ENCODE measurements at places on chromosomes 7 and 10.

DNA sequence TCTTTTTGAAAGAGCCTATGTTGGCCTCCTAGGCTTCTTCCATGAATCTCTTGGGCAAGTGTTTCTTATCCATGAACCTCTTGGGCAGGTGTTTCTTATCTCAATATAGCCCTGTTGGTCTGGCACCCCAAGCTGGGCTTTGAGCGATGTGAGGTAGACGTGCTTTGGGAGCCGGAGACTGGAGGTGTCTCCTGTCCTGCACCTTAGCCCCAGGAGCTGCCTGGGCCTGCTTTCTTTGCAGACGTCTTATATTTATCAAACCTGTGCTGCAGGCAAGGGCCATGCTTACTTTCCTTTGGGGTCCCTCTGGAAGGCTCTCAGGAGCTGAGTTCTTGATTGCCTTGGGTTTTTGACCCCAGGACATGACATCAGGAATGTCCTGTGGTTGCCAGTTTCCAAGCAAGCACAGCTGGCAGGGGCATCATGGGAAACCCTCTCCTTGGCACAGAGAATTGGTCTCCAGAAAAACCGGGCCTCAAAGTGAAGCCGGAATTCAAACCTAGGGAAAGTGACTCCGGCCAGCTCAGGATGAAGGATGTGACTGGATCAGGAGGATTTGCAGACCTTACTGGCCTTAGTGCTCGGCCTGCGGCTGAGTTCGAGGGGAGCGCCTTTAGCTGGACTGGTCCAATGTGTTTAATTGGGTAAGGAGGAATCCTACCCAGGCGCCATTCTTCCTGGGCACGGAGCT is 2.8 kb downstream of the JAKMIP3 start:
- DNase-seq, result no peak

- DNase-seq, result no peak
Measured at GRCh38 chr7:129376778-129377700, 57.2 kb upstream of the STRIP2 start.

DNA sequence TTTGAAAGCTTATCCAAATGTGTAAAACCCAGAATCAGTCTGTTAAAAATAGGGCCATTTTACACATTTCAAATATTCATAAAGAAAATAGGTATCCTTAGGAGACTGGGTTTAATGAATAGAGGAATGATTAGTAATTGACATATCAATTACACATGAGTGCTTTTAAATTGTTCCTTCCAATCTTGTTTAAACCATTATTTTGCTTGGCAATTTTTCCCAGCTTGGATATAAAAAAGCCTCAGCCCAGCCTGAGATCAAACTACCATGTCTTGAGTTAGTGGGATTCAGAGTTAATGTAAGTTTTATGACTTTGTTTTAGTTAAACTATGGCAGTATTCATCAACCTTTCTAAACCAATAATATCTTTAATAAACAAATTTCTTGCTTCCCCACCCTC is 28.3 kb downstream of the PARP12 start:
- no peak for DNase-seq

DNA sequence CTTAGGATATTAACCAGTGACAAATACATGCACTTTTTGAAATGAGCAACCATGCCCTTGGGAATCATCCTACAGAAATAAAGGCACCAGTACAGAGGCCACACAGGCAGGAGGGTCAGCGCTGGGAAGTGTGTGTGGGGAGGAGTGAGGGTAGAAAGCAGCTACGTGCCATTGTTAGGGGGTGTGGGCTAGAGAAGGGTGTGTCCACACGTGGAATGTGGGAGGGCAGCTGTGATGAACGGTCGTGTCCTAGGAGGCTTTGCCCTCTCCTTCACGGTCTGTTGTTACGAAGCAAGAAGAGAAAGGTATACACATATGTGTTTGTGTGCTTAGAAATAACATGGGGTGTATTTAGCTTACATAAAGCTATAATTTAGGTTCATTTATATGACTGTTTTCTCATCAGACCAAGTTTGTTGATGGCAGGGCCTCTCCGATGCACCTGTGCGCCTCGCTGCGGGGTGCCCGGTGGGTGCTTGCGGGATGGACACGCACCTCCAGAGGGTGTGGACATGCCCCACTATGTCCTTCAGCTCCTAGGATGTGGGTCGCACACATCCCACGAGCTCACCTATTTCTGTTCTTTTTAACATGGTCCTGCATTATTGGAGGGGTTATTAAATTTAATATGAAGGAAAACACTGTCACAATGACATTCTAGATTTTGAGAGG is 16.9 kb upstream of the GET4 start:
- no peak for DNase-seq

GRCh38 chr7:75993689-75994387 is 557 bp downstream of the TMEM120A start:
- peak; percentile 17 for DNase-seq

GRCh38 chr7:54955296-54955695 is 63.5 kb upstream of the EGFR start:
- no peak for DNase-seq

DNA sequence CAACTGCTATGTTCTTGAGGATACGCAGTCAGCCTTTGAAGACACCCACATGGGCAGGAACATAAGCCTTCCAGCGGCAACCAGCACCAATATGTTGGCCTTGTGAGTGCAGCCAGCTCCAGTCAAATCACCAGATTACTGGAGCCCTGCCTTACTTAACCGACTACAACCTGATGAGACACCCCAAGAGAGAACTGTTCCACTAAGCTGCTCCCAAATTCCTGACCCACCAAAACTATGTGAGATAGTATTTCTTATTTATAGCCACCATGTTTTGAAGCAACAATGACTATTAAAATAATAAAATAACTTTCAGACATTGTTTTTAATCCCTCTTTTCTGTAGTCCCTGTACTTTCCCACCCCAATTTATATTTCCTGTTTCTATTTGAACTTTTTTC is 179.6 kb downstream of the ADK start:
- no peak for DNase-seq

GRCh38 chr10:73407495-73407894 is 6.4 kb downstream of the ANXA7 start:
- DNase-seq, result no peak

DNA sequence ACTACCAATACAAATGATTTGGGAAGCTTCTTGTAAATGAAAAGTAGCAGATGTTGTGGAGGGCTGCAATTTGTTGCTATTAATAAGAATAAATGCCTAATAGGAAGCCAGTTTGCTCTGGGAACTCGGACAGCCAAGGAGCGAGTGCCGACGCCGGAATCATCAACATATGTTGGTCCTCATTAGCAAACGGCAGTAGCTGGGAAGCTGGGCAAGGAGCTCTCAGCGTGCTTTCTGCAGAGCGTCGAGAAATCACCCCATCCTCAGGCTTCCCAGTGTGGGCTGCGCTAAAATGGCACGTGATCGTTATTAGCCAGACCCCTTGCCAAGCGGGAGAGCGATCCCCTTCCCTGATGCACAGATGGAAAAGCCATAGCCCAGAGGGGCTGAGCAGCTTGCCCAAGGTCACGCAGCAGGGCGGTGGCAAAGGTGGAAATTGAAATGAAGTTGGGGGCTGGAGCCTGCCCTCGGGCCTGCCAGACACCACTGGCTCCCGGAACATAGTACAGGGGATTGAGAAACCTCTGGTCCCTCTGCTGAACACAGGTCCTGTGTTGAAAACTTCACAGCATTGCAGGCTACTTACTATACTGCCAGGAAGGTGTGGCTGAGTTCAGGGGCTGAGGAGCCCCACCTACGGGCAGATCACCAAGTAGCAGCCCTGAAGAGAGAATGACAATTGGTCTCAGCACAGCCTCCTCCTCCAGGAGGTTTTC is 326.9 kb downstream of the PLXNA4 start:
- DNase-seq, result no peak

- no peak for DNase-seq
Measured at GRCh38 chr7:58087536-58088190, 637.7 kb downstream of the ZNF716 start.

DNA sequence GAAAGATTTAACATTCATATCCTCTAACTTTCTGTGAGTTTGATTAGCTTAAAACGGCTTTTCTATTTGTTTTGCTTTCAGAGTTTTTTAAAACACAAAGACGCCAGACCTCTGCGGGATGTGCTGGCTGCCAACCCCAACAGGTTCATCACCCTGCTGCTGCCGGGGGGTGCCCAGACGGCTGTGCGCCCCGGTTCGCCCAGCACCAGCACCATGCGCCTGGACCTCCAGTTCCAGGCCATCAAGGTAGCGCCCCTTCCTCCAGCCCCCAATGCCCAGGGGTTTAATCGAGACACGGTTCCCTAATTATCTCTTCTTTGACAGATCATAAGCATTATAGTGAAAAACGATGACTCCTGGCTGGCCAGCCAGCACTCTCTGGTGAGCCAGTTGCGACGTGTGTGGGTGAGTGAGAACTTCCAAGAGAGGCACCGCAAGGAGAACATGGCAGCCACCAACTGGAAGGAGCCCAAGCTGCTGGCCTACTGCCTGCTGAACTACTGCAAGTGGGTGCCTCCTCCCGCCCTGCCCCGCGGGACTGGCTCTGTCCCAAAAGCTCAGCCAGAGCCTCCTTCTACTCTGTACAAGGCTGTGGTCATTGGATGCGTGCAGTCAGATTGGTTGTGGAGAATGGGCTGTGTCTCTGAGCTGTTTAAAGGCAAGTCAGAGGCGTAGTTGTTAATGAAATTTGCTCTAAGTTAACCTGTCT is 71.2 kb downstream of the TRRAP start:
- DNase-seq, result no peak

- no peak for DNase-seq
Measured at GRCh38 chr10:97538411-97538810, 34.2 kb upstream of the ANKRD2 start.

GRCh38 chr10:8074881-8075280 is 20.4 kb downstream of the GATA3 start:
- no peak for DNase-seq

GRCh38 chr7:112300072-112300471 is 93.6 kb downstream of the ZNF277 start:
- no peak for DNase-seq

DNA sequence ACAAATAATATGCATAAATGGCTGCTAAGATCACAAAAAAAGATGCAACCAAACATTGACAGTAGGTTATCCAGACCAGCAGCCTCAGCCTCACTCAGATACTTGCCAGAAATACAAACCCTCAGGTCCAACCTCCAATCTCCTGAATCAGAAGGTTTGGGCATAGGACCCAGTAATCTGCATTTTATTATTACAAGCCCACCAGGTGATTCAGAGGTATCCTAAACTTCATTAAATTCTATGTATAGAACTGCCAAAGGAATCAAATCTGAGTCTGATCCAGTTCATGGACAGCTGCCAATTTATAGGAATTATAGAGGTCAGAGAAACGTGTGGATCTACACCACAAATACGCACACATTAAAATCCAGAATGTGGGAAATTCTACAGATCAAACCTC is 41.3 kb downstream of the ZNF438 start:
- DNase-seq, result no peak

- DNase-seq, result peak; percentile 59
Measured at GRCh38 chr7:100604028-100604975, 2.1 kb downstream of the PCOLCE start.

DNA sequence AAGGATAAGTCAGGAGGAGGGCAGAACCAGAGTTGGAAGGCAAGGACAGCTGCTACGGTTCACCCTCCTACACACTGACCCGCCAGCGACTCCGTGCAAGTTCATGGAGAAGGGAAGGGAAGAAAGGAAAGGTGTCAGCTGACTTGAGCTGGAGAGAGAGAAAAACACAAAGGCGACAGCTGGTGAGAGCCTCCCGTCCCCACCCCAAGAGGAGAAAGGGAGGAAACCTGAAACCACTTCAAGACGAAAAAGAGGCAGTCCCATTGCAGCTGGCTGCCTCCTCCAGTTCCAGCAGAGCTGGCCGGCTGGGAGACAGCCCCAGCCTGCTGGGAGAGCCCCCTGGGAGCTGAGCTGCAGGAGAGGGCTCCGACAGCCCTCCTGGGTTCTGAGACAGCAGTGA is 75.2 kb downstream of the PARD3 start:
- DNase-seq, result no peak

DNA sequence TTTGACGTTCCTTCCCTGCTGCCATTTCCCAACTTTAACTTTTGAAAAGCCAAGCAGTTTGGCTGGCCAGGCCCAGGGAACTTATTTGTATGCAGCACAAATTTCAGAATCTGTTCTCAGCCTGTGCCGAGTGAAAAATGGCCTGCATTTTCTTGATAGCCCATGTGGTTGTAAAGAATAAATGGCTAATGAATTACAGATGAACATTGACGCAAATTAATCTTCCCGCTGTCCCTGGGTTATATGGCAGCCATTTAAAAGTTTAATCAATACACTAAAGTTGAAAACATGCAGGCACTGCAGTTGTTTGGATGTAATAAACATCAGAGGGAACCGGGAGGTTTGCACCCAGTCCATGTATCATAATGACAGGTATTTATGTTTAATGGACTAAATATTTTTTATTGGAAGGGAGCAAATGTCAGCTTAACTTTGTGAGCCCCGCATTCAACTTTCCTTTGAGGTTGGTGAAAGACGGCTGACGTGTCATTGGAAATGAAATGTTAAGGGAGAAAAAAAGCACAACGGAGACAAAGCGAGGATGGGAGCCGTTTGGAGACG is 1092.4 kb downstream of the LRMDA start:
- no peak for DNase-seq

DNA sequence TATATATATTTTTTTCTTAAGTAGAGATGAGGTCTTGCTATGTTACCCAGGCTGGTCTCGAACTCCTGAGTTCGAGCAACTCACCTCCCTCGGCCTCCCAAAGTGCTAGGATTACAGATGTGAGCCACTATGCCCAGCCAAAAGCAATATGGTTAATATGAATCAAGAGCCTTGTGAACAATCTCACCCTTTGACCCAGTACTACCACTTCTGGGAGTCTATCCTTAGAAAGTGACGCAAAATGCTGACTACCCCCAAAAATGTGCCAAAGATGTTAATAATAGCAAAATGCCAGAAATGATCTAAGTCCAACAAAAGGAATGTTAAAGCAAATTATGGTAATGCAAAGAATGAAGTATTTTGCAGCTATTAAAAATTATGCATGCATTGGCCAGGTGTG is 44.3 kb downstream of the HOXA1 start:
- no peak for DNase-seq

DNA sequence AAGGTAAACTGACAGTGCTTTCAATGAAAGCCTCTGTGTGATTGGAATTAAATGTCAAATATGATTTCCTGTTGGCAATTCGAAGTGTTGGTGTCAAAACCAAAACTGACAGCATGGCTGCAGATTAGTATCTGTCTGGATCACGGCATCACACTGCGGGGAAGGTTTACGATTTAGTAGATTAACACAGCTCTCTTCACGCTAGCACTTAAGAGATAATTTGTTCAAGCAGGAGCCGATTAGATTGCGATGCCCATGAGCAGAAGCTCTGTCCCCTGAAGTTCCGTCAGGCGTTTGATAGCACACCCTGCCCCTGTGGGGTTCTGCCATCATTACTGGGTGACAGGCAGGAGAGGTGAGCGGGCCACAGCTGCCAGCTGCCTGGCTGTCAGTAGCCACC is 279.5 kb upstream of the AUTS2 start:
- DNase-seq, result no peak

- no peak for DNase-seq
Measured at GRCh38 chr10:119784340-119785067, 58.7 kb downstream of the INPP5F start.

GRCh38 chr7:13946181-13946580 is 43.3 kb downstream of the ETV1 start:
- DNase-seq, result no peak

GRCh38 chr7:132140341-132140740 is 435.9 kb downstream of the PLXNA4 start:
- no peak for DNase-seq

Measured in activated naive CD4-positive, alpha-beta T cell (primary cell).